NCI-H1436 treated with DMSO at 0.1 percent for 48 hours (cell line): ENCODE measurements at places on chromosomes 11 and 22.

GRCh38 chr11:9688716-9689511 lies 25.0 kb downstream of the SWAP70 start:
- DNase-seq = no peak

DNA sequence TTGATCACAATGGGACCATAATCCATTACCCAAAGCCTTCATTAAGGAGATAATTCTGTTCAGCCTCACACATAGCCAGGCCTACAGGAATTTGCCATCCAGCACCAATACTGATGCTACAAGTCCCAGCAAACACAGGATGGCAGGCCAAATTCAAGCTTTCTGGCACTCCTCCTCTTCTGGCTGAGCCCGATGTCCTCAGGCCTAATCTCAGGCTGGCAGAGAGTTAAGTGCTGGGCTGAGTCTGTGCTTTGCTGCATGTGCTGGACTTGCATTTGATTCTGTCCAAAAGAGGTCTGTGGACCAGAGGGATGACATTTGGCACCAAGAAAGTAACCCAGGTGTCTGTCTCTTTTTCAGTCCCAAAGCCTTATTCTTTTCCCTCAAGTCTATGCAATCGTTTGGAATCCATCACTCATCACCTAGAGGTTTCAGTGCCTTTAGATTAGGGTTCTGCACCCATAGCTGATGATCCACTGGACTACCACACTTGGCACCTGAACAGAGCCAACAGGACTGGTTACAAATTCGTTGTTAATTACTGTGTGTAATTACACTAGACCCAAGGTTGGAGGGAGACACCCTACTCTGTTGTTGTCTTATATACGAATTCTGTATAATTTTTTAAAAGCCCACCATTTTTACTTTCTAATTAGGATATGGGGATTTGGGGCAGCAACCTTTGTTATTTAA lies 19.4 kb upstream of the LIN7C start:
- DNase-seq = no peak

DNA sequence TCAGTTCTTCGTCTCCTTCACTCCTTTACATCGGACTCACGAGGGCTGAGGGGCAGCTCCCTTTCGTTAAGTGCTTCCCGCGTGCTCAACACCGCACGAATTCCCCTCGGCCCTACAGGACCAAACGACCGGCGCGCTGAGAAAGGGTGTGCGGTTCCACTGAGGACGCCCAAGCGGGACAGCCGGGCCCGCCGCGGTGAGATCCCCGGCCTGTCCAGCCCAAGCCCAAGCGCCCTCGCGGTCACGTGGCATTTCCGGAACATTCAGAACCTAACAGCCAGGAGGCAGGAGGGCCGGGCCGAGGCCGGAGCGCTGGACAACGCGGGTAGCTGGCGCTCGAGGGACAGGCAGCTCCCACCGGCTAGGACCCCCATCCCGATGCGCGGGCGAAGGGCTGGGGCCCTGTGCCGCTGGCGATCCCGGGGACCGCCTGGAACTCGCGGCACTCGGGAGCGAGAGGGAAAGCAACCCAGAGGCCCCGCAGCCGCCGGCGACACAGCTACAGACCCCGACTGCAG lies 737 bp upstream of the STIP1 start:
- no peak for DNase-seq

DNA sequence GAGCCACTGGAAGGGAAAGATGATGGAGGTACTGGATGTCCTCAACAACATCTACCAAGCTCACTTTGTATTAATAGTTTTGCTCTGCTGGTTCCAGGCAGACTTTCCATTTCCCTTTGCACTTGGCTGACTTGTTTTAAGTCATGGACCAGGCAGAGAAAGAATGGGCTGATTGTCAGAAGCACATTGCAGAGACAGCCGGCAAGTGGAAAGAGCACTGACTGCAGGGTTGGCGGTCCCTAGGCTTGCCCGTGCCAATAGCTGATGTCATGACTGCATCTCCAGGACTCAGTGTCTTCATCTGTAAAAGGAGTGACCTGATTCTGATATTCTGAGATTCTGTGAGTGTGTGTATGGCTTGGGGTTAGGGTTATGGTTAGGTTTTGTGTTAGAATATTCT lies 20.9 kb upstream of the NNMT start:
- DNase-seq = no peak

DNA sequence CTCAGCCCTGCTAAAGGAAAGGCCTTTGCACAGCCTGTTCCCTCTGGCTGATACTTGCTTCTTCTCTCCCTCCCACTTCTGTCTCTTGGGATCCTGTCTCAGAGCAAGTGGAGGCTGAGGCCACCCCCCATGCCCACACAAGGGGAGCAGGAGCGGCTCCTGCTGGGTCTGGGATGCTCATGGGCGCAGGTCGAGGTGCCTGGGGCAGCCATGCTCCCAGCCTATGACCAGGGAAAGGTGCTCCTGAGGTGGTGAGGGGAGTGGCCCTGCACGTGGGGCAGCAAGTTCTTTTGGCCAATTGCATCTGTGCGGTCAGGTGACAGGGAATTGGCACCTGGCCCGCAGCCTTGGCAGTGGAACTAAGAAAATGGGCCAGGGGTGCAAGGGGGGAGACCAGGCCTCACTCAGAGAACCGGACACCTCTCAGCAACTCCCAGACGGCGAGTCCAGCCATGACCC lies 1.5 kb downstream of the MAPK11 start:
- no peak for DNase-seq

- DNase-seq = no peak
Observed at GRCh38 chr22:50674606-50675552, 2.3 kb downstream of the SHANK3 start.

DNA sequence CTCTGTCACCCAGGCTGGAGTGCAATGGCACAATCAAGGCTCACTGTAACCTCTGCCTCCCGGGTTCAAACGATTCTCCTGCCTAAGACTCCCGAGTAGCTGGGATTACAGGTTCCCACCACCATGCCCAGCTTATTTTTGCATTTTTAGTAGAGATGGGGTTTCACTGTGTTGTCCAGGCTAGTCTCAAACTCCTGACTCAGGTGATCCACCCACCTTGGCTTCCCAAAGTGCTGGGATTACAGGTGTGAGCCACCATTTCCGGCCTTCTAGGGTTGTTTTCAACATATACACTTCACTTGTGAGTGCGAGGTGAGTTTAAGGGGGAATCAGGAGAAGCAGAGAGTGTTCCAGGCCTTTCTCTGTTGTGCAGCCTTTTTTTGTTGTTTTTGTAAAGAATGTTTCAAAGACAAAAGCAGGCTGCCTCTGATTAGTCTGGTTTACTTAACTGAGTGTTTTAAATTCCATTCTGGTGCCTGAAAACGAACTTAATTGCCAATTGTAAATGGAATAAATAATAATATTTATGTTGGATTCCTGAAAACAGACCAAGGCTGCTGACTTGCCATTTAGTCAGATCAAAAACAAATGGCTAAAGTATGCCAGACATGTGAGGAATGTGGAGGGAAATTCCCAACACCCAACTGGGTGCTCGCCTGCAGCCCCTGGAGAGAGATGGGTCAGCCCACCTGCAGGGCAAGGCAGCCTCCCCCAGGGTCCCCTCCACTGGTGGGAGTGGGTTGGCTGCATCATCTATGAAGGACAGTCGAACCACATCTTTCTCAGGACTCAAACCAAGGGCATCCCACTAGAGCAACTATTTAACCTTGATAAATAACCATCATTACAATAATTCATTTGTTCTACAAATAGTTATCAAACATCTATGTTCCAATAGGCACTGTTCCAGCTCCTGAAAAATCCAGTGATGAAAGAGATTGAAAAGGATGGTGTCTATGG lies 4.6 kb upstream of the RANGAP1 start:
- no peak for DNase-seq

- no peak for DNase-seq
Observed at GRCh38 chr22:27100789-27101188, 443.4 kb downstream of the MIAT start.

- no peak for DNase-seq
Observed at GRCh38 chr11:16311831-16312230, 44.5 kb downstream of the SOX6 start.

GRCh38 chr22:35467681-35468434 lies 67.9 kb downstream of the MCM5 start:
- DNase-seq = no peak

DNA sequence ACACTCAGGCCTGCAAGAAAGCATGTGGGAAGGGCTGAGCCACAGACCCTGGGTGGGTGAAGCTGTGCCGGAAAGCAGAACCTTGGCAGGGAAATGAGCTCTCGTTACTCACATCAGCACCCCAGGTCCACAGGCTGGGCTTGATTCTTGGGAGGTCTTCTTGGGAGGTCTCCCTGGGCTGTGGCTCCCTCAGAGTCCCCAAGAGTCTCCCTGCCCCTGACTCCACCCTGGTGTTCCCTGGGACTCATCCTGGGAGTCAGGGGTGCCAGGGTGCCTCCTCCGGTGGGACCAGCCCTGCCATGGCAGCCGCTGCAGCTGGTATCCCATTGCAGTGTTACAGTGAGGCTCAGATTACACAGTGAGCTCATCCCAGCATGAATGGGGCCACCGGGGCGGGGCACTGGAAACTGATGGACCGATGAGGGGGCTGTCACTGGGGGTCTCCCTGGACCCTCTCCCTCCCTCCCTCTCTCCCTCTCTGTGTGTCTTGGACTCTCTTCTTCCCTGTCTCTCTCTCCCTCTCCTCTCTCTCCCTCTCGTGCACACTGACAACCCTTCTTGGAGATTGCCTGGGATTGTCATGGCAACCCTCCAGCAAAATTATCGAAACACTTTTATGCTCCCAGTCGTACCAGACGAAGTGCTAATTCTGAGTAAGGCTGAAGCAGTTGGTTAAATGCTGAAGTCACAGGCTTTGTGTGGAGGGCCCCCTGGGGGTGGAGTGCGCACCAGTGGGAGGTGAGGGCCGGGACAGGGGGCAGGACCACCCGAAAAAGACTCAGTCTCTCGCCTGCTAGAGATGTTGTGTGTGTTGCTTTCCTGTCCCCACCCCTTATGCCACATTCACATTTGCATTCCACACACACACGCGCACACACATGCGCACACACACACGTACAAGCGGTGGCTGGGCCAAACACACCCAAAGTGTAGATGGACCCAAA lies 8.6 kb upstream of the C11orf96 start:
- no peak for DNase-seq

- no peak for DNase-seq
Observed at GRCh38 chr11:68373815-68374501, 61.6 kb downstream of the LRP5 start.

DNA sequence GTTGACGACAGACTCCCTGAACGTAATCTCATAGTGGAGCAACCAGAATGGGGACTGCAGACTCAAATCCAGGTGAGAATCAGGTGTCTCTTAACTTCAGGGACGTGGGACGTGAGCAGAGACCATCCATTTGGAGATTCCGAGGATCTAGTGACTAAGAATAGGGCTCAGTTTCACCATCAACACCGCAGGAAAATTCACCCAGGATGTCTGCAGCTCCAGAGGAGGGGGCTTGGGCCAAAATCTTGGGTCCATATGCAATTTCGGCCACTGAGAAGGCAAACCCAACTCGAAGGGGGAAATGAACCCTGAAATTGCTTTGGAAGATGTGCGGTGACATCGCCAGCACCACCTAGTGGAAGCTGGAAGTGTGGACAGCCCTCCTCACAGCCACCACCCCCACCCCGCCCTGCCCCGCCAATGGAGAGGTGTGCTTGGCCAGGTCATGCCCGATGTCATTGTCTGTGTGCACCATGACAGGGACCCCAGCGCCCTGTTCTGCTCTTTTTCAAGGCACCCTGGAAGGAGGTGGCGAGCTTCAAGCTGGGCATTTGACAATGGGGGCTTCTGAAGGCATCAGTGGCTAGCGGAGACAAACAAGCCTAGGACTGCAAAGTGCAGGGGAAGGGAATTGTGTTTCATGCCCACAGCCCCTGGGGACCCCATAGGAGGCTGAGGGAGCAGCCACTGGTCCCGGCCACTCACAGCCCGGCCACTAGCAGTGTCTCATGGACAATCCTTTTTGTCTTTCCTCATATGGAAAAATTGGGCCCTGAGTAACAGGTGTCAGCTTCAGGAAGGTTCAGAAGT lies 24.8 kb downstream of the APOL1 start:
- DNase-seq = no peak

- no peak for DNase-seq
Observed at GRCh38 chr11:2379466-2380174, 2.5 kb downstream of the CD81 start.

GRCh38 chr11:79049741-79050179 lies 391.1 kb downstream of the TENM4 start:
- DNase-seq = no peak

DNA sequence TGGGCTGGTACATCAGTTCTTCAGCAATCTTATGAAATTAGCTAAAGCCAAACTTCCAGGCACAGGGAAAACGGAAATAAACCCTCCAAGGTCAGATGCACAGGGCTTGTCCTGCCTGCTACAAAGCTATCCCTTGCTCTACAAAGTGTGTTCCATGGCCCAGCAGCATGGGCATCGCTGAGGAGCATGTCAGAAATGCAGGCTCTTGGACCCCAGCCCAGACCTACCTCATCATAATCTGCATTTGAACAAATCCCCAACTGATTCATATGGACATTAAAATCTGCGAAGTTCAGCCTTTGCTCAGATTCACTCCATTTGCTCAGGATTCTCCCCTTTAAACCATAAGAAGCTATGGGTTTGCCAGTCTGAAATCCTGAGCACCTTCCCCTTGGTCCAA lies 129.7 kb upstream of the CSNK2A3 start:
- no peak for DNase-seq

GRCh38 chr11:9201372-9202162 lies 63.6 kb downstream of the DENND5A start:
- no peak for DNase-seq

DNA sequence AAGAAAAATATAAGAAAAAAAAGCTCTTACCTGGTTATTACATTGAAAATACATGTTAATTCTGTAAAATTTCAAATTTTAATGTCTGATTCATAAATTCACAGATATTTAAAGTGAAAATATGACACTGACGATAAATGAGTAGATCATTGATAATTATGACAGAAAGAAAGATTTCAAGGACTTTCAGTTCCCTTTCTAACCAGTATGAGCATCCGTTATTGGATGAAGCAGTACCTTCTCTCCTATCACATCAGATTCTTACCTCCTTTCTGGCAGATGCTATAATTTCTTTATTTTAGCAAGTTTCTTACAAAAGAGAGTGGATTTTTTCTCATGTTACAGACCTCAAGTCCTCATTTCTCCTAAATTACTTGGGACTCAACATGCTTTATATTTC lies 847.3 kb downstream of the JRKL start:
- no peak for DNase-seq

DNA sequence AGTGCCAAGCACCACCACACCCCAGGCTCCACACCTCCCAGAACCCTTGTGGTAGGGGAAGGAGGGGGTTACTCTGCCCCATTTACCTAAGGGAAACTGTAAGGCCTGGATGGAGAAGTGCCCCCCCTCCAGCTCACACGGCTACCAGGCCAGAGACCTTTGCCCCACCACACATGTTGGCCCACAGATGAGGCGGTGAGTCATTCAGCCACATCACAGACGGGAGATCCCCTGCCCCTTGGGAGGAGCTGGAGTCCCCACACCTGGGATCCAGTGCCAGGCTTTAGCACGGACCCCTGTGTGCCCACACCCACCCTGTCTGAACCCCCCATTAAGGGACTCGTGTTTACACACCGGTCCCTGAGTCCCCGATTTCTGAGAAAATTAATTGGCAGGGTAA lies 24.9 kb downstream of the CDKN1C start:
- no peak for DNase-seq
